ENCODE measurements at places on chromosomes 3 and 15. TPM values are rescaled to one million over a fixed set of nuclear protein-coding genes. Genes with fewer than 3 reads are reported as not detected.
A peak's percentile ranks its signal among the peaks of the same experiment; 100 is the strongest.

DNA sequence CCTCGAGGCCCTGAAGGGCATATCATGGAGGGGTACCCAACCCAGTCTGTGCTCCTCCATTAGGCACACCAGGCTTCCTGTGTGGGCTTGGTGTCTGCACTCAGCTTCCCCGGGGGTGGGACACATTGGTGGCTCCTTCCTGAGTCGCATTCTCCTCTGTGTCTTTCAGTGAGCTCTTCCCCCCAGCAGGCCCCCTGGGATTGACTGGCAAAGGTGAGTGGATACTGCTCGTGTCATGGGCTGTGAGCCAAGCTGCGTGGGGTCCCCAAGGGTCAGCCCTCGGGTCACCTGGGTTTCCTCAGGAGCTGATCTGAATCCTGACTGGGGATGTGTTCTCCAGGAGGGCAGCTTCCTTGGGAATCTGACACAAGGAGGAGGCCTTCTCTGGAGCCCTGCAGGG is 231.0 kb downstream of the SNRPN start:
- DNase-seq = no peak

- DNase-seq = no peak
Measured at GRCh38 chr3:197680955-197681521, 55.7 kb downstream of the RUBCN start.

- DNase-seq = no peak
Measured at GRCh38 chr3:188700501-188700900, 471.3 kb upstream of the TPRG1 start.

DNA sequence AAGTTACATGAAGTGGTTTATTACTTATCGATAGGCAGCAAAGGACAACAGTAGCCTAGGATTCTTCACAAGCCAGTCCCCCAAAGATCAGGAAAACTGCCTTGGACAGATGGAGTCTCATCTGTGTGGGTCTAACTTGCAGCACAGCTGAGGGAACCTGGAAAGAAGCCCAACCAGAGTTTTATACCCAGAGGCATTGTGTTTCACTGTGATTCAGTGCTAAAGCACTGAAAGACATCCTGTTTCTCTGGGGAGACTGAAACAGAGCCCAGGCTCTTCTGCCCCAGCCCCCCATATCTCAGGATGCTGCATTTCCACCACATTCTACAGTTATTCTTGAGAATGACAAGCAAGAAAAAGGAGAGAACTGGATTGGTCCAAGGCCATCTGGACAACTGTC is 48.2 kb upstream of the PYDC2 start:
- no peak for DNase-seq

DNA sequence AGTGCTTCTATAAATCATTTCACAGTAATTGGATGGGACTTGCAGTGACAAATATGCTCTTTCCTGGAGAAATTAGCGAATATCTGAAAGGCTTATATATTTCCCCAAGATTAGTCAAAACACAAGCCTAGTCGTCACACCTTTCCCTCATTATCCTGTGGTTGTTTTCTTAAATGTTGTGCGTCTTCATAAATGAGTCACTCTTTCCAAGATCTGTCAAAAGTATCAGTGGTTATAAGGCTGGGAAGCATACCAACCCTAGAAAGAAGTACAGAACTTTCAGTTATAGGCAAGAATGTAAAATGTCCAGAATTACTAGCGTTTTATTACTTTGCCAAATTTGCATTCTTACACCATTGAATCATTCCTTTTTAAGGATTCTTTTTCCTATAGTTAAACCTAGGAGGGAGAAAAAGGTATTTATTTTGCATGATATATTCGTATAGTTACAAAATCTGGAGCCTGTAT is 33.6 kb downstream of the TMEM212 start:
- no peak for DNase-seq

GRCh38 chr3:14300721-14301399 is 101.5 kb upstream of the SLC6A6 start:
- peak; percentile 32 for DNase-seq

DNA sequence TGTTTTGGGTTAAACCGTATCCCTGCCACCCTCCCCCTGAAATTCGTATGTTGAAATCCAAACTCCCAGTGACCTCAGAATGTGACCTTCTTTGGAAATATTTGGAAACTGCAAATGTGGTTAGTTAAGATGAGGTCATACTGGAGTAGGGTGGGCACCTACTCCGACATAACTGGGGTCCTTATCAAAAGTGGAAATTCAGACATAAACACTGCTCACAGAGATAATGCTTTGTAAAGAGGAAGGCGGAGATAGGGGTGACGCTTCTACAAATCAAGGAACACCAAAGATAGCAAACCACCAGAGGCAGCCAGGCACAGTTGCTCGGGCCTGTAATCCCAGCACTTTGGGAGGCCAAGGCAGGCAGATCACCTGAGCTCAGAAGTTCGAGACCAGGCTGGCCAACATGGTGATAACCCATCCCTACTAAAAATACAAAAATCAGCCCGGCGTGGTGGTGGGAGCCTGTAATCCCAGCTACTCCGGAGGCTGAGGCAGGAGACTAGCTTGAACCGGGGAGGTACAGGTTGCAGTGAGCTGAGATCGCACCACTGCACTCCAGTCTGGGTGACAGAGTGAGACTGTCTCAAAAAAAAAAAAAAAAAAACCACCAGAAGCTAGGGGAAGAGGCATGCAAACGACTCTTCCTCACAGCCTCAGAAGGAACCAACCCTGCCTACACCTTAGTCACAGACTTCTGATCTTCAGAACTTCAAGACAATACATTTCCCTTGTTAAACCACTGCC is 51.1 kb upstream of the CHD2 start:
- no peak for DNase-seq

DNA sequence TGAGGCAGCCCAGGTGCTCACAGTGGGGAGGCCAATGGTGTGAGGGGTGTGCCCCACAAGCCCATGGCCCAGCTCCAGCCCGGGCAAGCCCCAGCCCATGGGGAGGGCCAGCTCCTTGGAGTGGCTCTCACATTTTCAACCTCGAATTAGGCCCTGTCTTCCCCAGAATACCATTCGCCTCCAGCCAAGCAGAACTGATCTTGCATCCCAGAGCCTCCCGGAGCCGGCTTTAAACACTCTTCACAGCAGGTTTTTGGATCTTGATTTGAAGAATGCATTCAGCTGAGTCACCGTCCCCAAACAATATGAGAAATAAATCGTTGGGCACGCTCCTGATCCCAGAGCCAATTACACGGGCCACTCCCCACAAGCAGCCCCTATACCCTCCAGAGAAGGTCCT is 23.7 kb downstream of the TPRA1 start:
- no peak for DNase-seq

DNA sequence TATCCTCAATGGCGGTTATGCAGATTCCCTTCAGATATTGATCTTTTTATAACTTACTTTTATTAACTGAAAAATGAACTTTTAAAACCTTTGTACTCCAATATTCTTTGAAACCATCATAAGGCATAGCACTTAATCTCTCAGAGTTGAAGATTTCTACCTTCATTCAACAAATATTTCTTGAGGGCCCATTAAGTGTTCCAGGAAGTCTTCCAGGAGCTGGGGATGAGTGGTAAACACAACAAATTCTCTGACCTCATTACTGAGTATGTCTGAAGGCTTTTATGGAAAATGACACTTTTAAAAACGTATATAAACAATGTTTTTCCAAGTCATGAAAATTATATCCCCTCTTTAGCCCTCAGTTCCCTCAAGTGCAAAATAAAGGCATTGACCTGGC is 575.3 kb upstream of the IL12A start:
- no peak for DNase-seq

GRCh38 chr3:146256851-146257486 is 6.1 kb upstream of the PLSCR4 start:
- DNase-seq = no peak

TNFSF10 gene
- total RNA-seq = 40.3 TPM

TTLL3 gene
- 62.8 TPM for total RNA-seq

ZCWPW2 gene
- total RNA-seq = 1.4 TPM

ALS2CL gene
- total RNA-seq = 43.8 TPM

ANKUB1 gene
- total RNA-seq = not detected

GOLGA8K gene
- total RNA-seq = 0.66 TPM

GOLGA8S gene
- total RNA-seq = 0.29 TPM

KLHL6 gene
- total RNA-seq = 3.7 TPM

LRRC2 gene
- 1.9 TPM for total RNA-seq

PRR20G gene
- not detected for total RNA-seq

SLCO3A1 gene
- total RNA-seq = 34.2 TPM

Data from mucosa of gallbladder (tissue), 1 donor.